ENCODE measurements at places on chromosomes 4 and X.

DNA sequence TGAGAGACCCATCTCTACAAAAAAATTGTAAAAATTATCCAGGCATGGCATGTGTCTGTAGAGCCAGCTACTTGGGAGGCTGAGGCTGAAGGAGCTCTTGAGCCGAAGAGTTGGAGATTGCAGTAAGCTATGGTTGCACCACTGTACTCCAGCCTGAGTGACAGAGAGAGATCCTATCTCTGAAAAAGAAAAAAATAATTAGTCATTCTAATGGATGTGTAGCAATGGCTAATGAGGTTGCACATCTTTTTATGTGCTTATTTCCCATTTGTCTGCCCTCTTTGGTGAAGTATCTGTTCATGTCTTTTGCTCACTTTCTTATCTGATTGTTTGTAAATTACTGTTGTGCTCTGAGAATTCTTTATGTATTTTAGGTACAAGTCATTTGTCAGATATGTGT, 19.0 kb upstream of the MAML3 start:
- no peak for DNase-seq

DNA sequence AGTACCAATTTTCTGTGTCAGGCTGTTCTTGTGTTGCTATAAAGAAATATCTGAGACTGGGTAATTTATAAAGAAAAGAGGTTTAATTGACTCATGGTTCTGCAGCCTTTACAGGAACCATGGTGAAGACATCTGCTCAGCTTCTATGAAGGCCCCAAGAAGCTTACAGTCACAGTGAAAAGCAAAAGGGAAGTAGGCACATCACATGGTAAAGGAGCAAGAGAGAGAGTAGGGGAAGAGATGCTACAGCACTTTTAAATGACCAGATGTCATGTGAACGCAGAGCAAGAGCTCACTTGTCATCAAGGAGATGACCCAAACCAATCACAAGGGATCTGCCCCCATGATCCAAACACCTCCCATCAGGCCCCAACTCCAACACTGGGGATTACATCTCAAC, 174.3 kb downstream of the ATP10D start:
- no peak for DNase-seq

- no peak for DNase-seq
Observed at GRCh38 chr4:14924812-14925344, 77.4 kb upstream of the CPEB2 start.

- no peak for DNase-seq
Observed at GRCh38 chrX:122545778-122546177, 638.3 kb upstream of the GRIA3 start.

DNA sequence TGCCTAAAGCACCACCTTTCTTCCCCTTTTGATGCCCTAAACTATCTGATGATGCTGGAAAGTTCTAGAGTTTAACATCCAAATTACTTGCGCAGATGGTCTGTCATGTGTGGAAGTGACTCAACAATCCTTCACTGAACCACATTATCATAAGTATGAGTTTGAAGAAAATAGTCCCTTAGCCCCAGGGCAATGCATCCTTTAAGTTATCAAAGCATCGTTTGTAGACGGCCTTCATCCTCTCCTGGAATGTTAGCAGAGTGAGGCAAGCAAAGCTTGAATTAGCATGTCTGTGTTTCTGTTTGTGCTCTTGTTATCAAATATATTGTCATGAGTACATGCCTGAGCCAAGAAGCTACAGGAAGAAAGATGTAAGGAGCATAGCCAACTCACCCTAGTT, 570.9 kb downstream of the MID1IP1 start:
- no peak for DNase-seq

DNA sequence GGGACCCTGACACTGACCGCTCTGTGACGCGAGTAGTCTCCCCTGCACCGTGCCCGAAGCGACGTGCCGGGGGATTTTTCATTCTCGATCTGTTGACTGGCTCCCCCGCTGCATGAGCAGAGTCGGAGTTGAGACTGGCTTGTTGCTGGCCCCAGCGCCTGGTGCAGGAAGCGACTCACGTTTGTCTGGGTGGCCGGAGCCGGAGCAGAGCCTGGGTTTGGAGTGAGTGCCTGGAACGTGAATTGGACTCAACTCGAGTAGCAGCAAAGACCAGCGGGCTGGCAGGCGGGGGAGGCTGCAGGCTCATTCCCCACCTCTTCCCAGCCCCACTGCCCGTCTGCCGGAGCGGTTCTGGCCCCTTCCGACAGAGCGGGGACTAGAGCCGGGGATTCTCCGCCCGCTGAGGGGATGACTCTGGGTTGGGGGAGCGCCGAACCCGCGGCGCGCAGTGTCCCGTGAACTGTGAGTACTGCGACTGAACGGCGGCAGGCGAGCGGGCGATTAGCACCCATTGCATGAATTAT, 554 bp downstream of the PCDH7 start:
- no peak for DNase-seq

- DNase-seq, result no peak
Observed at GRCh38 chr4:169335331-169335730, 64.6 kb upstream of the SH3RF1 start.
